ENCODE measurements at places on chromosomes 4 and X.

GRCh38 chr4:101793397-101793796 lies 2.9 kb downstream of the BANK1 start:
- DNase-seq, result no peak

DNA sequence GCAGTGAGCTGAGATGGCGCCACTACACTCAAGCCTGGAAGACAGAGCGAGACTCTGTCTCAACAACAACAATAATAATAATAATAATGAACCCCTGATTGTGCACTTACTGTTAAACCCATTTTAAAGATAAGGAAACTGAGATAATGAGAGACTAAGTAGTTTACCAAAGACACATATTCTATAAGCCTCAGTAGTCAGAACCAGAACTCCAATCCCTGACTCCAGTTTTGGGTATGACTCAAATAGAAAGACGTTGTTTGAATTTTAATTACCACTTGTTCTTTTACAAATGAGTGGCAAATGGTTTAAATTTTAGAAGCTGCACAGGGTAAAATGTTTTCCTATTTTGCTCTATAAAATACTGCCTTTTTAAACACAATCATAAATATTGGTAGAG lies 37.4 kb downstream of the ACSL4 start:
- DNase-seq, result no peak

DNA sequence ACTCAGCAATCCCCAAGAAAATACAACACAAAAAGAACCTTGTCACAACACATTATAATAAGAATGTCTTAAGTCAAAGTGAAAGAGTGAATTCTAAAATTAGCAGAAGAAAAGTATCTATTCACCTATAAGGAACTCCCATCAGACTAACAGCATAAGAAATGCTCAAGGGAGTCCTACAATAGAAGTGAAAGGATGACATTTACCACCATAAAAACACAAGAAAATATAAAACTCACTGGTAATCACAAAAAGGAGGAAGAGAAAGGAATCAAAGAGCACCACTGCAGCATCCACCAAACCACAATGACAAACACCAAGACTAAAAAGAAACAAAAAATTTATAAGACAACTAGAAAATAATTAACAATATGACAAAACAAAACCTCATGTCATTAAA lies 257.0 kb upstream of the AGTR2 start:
- no peak for DNase-seq

GRCh38 chr4:164617426-164617825 lies 136.5 kb upstream of the SMIM31 start:
- no peak for DNase-seq

- DNase-seq, result no peak
Observed at GRCh38 chr4:184898793-184899192, 73.0 kb upstream of the ACSL1 start.

DNA sequence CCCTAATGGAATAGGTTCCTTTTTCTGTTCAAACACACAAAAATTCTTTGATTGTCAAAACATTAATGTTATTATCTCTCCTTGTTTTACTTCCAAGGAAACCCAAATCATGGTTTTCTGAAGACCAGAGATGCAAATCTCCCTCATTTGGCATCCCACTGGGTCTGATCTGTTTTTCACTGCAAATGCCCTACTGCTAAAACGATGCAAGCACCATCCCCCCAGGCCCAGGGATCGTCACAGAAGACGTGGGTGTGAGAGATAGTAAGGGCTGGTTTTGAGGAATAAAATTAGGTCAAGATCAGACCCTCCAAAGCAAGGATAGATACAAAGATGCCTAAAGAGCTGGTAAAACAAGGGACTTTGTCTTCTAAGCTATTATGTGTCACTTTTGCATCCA lies 33.6 kb downstream of the GSPT2 start:
- DNase-seq, result no peak

DNA sequence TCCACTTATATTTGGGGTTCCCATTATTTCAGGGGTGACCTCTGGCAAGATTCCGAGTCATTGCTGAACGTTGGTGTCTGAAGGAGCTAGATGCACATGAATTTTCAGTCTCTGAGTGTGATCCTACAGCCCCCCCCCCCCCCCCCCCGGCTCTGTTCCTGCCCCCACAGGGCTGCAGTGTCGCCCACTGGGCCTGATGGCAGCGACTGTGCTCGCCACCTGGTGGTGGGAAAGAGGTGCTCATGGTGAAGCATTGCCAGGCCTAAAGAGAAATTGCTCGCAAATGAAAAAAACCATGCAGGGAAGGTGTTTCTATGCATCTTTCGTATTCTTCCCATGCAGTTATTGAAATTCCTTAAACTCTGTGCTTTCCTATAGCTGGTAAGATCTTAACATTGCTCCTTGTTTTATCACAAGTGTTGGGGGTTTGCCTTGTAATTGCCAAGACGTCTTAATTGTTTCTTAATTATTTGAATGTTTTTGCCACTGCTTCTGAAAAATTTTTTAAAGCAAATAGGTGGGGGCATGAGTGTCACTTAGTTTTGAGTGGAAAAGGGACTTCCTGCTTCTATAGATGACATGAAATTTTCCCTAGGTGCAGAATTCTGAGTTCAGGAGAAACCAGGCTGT lies 63.2 kb downstream of the CLDN22 start:
- no peak for DNase-seq

GRCh38 chrX:154457491-154458115 lies 478 bp upstream of the PLXNA3 start:
- no peak for DNase-seq

GRCh38 chr4:87130985-87131703 lies 89.3 kb downstream of the KLHL8 start:
- DNase-seq, result no peak

GRCh38 chrX:119726900-119727555 lies 31.4 kb upstream of the SOWAHD start:
- no peak for DNase-seq

DNA sequence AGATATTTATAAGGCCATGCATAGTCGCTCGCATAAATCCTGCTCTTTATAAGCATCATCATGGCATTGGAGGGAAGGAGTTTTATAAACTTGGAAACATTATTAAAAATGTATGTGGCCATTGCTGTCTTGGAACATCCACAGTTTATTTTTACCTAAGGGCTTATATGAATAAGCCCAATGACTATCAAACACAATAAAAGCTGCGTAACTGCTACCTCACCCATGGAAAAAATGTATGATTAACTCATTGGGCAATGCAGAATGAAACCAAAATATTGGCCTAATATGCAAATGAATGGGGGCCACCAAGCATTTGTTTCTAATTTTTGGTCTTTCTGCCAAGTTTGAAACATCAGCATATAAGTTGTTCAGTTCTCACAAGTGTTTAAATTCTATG lies 19.1 kb downstream of the GEMIN8 start:
- no peak for DNase-seq

GRCh38 chrX:153299855-153300254 lies 21.7 kb downstream of the PNMA6F start:
- no peak for DNase-seq

DNA sequence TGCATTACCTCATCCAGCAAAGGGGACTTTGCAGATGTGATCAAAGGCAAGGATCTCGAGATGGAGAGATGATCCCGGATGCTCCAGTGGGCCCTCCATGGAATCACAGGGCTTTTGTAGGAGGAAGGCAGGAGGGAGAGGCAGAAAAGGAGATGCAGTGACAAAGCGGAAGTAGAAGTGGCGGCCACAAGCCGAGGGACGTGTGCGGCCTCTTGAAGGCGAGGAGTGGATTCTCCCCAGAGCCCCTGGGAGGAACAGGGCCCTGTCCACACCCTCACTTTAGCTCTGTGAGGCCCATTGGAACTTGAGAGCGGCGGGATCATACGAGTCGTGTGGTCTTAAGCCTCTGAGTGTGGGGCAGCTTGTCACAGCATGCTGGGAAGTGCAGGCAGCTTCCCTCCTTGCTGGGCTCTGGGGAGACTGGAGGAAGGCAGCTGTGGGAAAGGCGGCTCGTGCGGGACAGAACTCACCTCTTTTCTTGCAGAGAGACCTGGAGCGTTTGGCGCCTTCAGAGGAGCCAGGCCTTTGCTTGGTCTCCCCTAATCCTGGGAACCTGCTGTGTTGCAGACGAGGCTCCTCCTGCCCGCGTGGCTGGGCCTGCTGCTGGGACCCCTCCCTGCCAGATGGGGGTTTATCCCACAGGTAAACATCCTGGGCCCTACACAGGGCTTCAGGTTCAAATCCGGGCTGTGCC lies 10.2 kb downstream of the SH3TC1 start:
- DNase-seq, result no peak

DNA sequence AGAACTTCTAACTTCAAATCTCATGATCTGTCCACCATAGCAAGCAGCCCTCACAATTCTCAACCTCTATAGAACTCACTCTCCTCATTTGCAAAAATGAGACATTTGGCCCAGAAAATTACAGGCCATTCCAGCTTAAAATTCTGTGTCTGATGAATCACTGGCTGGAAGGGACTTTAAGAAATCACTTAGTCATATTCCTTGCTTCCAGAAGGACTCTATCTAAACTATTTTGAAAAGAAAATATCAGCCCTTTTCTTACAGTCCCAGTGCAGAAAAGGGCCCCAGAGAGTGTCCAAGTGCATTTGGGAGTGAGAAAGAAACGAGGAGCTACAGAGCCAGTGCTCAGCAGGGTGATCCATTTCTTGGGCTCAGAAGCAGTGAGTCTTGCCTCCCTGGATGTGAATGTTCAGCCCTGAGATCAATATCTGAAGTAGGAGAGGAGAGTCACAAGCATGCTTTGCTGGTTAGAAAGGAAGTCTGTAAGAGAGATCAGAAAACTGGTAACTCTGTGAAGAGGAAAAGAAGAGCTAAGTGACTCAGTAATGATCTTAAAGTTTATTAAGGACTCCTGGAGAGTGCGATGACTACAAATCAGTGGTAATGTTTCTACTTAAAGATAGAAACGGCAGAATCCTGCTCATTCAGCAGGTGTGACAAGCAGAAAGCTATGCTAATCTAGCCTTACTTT lies 139.8 kb downstream of the PALLD start:
- DNase-seq, result no peak

DNA sequence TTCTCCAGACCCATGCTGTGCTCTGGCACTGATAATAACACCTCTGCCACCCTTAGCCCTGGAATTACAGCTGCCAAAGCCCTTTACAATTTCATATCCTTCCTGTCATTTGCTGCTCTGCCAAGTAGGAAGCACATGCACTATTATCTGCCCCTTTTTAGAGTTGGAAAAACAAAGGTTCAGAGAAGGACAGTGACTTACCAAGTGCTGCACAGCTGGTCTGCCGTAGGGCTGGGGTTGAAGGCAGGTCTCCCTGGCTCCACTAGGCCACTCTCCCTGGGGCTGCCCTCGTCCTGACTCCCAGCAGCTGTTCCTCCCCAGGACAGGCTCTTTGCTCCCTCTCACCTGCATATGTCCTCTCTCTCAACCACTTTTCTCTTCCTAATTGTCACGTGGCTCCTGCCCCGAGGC lies 73.4 kb downstream of the ANAPC4 start:
- no peak for DNase-seq

- DNase-seq, result no peak
Observed at GRCh38 chr4:37641886-37642849, 44.0 kb downstream of the RELL1 start.

DNA sequence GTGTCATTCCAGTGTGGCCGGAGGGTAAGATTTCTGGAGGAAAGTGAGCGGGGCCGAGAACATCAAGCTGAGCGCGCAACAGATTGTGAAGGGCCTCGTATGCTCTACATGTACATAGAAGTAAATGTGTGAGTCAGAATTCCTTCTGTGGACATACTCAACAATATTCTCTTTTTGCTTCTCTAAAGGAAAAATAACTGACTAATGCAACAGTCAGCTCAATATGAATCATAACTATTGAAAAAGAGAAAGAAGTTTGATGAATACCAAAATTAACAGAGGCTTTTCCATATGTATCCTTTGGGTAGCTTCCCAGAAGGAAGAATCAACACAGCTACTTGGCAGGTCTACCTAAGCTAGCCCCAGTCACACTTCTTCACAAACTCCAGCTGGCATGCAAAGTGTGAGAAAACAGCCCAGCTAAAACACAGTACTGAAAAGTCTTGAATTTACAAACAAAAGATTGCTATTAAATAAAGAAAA lies 87.5 kb upstream of the ZFP42 start:
- no peak for DNase-seq

DNA sequence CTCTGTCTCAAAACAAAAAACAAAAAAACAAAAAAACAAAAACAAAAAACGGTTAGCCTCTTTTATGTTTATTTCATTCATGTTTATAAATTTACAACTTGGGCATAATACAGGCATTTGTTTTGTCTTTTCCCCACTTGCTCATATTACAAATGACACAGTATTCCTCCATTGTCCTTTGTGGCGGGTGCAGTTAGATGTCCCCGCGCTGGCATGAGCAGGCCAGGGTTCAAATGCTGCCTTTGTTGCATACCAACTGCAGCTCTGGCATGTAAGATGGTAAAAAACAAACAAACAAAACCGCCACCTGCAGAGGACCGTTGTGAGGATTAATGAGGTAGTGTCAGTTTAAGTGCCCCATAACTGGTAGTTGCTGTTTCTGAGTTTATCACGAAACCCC lies 16.1 kb upstream of the HPF1 start:
- no peak for DNase-seq

DNA sequence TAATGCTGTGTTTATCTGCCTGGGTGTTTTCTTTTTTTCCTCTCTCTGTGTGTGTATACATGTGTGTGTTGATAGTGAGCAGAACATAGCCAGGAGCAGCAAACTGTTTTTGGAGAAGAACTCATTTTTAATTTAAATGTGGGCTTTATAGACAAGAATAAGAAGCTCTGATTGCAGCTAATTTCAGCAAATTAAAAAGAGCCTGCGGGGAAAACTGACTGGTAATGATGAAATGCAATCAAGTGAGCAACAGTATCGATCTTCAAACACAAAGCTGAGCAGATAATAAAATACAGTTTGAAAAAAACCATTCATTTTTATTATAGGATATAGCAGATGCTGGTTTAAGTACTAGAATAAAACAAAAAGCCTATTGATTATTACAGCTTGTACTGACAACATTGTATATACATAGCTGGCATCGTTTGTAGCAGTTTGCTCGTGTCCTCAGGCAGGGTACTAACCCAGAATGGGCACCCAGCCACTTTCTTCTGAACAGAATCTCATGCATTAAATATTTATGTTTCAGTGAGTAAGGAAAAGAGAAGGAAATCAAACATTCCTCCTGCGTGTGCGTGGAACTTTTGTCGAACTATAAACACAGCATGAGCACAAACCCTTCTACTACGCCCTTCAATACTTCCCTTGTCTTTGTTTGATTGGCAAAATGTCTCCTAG lies 73.5 kb upstream of the ZFP42 start:
- no peak for DNase-seq

DNA sequence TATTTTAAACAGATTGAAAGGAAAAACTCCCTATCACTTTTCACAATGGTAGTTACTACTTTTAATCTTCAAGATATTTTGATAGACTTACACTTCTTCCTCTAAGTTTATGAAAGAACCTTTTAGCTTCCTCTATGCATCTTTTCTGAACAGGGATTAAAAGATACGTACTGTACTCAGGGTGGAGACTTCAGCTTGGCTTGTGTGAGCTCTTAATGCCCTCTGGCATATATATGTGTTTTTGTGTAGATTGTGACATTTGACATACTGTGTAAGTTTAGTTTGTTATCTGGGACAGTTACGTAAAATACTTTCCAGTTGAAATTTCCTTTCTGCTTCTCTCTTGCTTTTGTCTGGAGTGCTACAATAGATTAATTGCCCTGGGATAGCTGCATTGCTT lies 109.3 kb upstream of the NUDT6 start:
- no peak for DNase-seq

GRCh38 chr4:18627447-18628005 lies 606.0 kb upstream of the LCORL start:
- DNase-seq, result no peak

All from activated CD4-positive, alpha-beta T cell treated with anti-CD3 and anti-CD28 coated beads, Interleukin-2, amount 50 U/mL, for 24 hours (primary cell).